Epithelial cell of prostate (primary cell): ENCODE measurements at places on chromosomes 2 and 18.

GRCh38 chr2:120016800-120017199 is 3.9 kb downstream of the EPB41L5 start:
- no peak for DNase-seq

- DNase-seq, result peak; percentile 36
Observed at GRCh38 chr18:46067438-46068007, 4.5 kb downstream of the PSTPIP2 start.

- DNase-seq, result no peak
Observed at GRCh38 chr18:30689216-30689615, 353.3 kb downstream of the DSC3 start.

DNA sequence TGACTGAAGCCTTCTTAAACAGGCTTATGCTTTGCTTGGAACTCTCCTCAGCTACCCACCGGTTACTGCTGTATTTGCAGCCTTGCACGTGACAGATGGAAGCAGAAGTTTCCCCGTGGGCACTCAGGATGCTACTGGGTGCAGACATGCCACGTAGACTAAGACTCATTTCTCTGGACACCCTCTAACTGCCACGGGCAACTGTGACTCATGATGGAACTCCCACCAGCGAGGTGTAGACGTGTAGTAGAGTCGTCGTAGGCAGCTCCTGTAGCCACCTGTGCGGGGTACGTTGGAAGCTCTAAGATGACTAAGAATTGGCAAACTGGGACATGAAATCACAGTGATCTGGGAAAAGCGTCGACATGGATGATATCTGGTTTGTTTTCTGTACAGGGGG is 27.5 kb downstream of the TSHZ1 start:
- no peak for DNase-seq

- DNase-seq, result no peak
Observed at GRCh38 chr2:172230889-172231401, 128.2 kb upstream of the DLX2 start.

GRCh38 chr2:120863661-120864320 is 128.1 kb downstream of the GLI2 start:
- DNase-seq, result no peak

DNA sequence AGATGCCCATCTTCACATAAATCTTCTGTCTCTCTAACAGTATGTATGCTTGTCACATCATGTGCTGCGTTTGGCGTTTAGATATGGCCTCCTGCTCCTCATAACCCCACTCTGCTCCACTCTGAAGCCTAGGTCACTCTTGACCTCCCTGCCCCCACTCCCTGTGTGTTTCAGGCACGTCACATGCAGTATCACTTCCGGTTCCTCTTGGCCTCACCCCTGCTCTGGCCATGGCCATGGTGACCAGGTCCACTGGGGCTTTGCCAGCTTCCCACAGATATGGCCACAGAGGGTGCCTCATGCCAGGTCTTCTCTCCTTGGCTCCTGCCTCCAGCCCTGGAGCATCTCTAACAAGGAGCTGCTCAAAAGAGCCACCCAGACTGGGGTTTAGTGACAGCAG is 160.0 kb downstream of the RNF152 start:
- DNase-seq, result no peak

DNA sequence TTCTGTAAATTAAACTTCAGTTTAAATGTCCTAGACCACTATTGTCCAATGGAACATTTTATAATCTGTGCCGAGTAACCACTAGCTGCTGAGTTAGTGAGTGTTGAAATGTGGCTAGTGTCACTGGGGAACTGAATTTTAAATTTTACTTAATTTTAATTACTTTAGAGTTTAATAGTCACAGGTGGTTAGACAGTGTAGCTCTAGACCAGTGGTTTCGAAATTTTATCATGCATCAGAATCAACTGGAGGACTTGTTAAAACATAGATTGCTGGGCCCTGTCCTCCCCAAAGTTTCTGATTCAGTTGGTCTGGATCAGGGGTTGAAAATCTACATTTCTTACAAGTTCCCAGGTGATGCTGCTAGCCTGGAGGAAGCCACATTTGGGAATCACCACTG is 110.4 kb downstream of the FMNL2 start:
- no peak for DNase-seq
